ENCODE measurements at places on chromosomes 6 and 20.

GRCh38 chr6:114288701-114289495 lies 53.9 kb downstream of the HS3ST5 start:
- DNase-seq, result no peak

DNA sequence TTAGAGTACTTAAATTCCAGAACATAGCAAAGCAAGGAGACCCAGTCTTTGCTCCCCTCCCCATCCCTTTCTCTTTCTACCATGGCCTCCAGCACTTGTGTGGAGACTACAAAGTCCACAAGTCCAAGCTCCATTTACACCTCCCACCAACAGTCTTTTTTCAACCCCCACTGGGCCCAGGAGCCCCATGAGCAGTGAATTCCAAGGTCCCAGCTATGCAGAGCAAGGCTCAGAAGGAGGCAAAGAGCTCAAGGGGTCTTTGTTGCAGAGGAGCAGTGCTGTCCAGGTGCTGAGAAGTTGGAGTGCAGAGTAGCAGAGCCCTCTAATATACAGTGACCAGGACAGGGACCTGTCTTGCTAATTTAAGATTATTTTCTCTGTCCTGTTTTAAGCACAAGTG lies 9.0 kb downstream of the PAK5 start:
- no peak for DNase-seq

DNA sequence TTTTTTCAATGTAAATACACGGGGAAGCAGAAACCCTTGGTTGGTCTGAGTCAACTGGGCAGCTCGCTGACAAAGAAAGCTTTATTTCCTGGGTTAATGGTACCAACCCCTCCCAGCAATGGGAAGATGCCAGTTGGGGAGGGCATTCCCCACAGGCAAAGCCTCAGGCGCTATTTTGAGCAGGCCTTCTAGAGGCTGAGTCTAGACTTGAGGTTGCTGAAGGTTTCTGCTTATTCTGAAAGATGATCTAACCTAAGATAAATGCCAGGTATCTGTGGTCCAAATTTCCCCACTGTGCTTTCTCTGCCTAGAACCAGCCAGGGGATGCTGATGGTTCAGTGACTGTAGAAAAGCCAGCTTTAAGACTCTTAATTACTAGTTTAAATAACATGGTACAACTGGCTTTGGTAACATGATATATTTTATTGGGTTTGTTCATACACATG lies 172.5 kb upstream of the JARID2 start:
- no peak for DNase-seq

DNA sequence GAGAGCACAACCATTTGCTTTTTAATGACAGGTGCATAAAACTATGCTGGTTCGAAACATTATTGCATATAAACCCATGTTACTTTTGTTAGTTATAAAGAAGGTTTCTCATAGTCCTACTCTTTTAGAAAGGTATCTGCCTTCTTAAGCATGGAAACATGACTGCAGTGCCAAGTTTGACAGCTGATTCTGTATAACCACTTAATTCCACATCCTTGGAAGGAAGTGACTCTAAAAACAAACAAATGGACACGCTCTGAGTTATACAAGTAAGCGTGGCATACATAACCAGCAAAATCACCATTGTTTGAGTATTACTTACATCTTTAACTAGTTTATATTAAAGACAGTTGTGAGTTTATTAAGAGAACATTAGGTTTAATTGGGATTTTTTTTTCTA lies 125.0 kb upstream of the HDGFL1 start:
- no peak for DNase-seq

GRCh38 chr20:36538026-36538722 lies 3.1 kb upstream of the MYL9 start:
- DNase-seq, result no peak

DNA sequence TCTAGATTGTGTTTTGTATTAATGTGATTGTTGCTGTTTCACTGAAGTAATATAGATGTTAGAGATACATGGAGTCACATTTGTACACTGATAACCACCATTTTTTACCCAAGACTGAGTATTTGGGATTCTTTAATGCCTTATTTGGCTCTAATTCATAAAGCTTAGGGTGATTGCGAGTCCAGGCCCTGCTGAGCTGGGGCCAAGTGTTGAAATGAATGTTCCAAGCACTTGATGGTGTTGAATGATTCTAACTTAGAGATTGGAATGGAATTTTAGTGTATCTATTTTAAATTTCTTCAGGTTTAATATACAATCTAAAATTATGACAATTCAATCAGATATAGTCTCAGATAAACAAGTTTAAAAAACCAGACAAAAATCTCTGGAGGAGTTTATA lies 329.4 kb upstream of the SLC35B3 start:
- no peak for DNase-seq

GRCh38 chr6:6244624-6245023 lies 75.8 kb downstream of the F13A1 start:
- no peak for DNase-seq

DNA sequence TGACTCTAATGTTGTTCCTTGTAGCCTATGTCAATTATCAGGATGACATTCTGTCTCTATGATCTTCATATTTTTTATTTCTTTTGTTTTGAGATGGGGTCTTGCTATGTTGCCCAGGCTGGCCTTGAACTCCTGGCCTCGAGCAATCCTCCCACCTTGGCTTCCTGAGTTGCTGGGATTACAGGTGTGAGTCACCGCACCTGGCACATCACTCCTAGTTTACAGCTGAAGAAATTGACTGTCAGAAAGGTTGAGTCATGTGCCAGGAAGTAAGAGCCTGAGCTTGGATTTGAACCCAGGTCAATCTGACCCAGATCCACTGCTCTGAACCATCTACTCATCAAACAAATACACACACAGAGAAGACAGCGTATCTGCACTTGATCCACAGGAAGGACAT lies 14.4 kb downstream of the PPP1R3G start:
- no peak for DNase-seq

- no peak for DNase-seq
Measured at GRCh38 chr6:108518714-108519576, 41.8 kb upstream of the FOXO3 start.

DNA sequence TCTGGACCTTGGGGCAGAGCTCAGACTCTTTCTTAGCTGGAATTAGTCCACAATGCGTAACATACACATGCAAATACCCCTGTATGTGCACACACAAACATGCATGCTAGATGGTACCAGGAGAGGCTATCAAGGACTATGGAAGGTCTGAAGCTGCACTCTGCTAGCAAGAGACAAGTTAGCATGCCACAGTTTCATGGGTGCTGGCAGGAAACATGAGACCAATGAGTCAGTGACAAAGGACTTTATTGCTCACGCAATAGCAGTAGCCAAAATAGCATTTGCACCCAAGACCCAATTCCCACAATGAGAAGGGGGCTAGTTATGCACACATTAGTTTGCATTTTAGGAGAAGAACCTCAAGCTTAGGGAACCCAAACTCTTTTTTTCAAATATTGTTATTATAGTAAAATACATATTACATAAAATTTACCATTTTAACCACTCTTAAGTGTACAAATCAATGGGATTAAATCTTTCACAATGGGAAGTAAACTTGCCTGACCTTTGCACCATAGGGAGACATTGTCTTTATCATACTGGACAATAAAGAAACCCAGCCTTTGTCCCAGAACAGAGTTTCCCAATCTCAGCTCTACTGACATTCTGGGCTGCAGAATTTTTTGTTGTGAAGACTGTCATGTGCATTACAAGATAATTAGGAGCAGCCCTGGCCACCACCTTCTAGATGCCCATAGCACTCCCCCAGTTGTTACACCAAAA lies 69.1 kb downstream of the NRSN1 start:
- DNase-seq, result no peak

- no peak for DNase-seq
Measured at GRCh38 chr20:21008951-21009350, 97.2 kb downstream of the LINC00237 start.

- no peak for DNase-seq
Measured at GRCh38 chr6:25275436-25275835, 3.7 kb upstream of the CARMIL1 start.

Measured in hematopoietic multipotent progenitor cell (in vitro differentiated cells).